ENCODE measurements at places on chromosomes 7 and 10.
A peak's percentile ranks its signal among the peaks of the same experiment; 100 is the strongest.

DNA sequence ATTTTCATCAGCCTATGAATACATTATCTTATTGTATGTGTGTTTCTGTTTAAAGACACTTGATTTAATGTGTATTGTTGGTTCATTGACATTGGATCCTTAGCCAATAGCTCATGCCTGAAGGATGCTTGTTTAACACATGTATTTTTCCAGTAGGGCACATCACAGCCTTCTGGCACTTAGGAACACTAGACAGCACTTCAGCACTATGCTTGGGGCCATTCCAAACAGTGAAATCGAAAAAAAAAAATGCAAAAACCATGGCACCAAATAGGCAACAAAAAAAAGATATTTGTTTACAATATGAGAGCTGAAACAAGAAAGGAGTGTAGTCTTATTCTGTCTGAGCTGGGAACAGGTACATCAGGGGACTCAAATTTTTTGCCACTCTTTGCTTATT, 262.8 kb downstream of the SLC25A13 start:
- DNase-seq, result no peak

- DNase-seq, result peak; percentile 79
Observed at GRCh38 chr7:101717628-101718357, 88.7 kb upstream of the MYL10 start.

DNA sequence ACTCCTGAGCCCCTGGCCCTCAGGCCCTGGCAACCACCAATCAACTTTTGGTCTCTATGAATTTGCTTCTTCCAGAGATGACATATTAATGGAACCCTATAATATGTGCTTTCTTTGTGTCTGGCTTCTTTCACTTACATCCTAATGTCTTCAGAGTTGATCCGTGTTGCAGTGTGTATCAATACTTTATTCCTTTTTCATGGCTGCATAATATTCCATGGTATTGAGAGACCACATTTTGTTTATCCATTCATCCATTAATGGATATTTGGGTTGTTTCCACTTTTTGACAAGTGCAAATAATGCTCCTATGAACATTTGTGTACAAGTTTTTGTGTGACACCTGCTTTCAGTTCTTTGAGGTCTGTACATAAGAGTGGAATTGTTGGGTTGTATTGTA, 43.3 kb upstream of the ELFN1 start:
- no peak for DNase-seq

DNA sequence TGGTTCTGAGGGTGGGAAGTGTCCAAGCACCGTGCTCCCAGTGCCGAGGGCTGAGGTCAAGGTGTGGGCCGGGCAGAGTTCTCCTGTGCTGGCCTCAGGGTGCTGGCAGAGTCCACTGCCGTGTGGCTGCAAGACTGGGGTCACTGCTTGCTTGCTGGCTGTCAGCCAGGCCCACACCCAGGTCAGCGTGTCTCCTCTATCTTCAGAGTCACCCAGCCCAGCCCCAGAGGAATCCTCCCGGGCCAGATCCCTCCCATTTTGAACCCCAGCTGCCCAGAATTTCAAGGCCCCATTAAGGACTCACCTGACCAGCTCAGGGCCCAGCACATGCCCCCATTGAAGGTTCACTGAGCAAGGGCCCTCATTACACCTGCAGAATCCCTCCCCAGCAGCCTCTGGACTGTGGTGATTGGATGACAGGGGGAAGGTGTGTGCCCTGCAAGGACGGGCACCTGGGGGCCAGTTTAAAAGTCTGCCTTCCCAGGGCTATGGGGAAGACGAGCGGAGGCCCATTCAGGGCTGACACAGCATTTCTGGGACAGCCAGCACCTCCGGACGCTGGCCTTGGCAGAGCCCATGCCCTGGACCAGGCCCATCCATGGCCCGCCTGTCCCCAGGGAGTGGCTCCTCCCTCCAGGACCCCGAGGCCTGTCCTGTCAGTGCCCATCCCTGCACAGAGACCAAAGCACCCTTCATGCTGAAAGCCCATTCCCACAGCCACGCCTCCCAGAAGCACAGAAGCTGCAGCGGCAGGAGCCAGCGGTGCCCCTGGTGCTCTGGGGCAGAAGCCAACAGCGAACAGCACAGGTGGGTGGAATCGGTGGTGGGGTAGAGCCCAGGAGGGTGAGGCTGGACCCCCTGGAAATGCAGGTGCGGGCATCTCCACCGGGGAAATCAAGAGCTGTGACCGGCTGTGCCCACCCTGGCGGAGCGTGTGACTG, 45.1 kb upstream of the PPP2R2D start:
- no peak for DNase-seq

DNA sequence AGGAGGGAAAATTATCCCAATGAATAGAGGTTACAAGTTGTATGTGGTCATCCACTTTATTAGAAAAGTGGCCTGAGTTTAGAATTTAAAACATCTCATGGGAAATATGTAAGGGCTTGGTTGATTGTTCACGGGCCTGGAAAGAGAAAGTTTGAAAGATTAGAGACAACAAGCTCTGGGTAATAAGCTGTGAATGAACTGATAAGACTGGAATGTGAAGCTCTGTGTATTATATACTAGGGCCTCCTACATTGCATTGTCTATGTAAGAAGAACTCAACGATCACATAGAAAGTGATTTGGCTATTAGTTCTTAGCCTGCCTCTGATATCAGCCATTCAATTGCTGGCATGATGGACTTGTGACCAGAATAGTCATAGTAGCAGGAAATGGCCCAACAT, 199.2 kb upstream of the MAGI2 start:
- DNase-seq, result no peak

DNA sequence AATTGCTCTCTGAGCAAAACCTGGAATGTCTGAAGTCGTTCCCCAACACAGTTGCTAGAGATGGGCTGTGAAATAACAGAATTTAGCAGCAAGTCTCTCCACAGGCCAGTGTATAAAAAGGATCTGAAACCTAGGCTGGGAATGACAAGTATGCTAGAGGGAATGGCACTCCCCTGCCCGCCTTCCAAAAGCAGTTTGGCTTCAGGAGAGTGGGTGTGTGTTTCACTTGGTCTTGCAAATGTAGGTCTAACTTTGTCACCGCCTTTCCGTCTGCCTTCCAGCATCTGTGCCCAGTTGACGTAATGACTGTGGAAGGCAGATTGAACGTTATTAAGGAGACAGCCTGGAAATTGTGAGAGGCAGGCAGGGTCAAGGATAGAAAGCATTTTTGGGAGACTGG, 18.0 kb upstream of the MTURN start:
- DNase-seq, result no peak

GRCh38 chr10:10849306-10849705, 168.4 kb upstream of the CELF2 start:
- DNase-seq, result no peak

DNA sequence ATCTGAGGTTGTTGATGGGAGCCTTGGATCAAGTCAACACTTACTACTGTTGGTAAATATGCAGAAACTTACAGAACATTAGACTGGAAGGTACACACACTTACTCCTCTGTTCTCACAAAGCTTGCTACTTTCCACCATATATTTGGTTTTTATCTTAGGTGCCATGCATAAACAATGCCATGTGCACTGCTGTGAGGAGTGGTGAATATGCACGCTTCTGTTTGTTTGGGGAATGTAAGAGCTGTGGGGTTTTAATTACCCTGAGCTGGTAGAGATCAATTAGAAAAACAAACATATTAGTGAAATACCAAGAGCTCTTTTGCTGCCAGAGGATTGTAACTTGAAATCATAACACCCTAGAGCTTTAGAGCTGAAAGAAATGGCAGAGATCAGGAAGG, 79.8 kb upstream of the ARID5B start:
- DNase-seq, result no peak

GRCh38 chr10:48526011-48526821, 78.7 kb downstream of the ARHGAP22 start:
- DNase-seq, result peak; percentile 45

DNA sequence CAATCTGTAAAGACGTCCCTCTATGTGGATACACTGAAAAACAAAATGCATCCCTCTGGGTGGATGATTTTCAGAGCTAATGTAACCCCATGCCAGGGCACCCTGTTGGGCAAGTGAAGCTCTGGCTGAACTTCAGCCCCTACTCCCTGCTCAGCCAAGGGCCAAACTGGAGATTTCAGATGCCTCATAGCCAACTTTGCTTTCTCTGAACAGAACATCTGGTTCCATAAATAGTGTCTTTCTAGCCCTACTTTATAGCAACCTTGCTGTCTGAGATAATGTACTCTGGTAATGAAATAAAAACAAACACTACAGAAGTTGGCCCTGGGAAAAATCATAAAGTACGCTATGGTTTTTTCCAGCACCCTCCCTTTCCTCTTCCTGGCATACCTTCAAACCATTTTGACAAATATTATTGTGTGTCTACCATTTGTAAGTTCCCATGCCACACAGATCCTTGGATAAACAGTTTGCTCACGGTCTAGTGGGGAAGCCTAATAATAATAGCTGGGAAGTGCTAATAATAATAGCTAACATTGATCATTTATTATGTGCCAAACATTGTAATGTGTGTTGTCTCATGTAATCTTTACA, 3.4 kb downstream of the ENTPD1 start:
- DNase-seq, result no peak

- DNase-seq, result no peak
Observed at GRCh38 chr7:33766405-33766804, 138.9 kb upstream of the BMPER start.

DNA sequence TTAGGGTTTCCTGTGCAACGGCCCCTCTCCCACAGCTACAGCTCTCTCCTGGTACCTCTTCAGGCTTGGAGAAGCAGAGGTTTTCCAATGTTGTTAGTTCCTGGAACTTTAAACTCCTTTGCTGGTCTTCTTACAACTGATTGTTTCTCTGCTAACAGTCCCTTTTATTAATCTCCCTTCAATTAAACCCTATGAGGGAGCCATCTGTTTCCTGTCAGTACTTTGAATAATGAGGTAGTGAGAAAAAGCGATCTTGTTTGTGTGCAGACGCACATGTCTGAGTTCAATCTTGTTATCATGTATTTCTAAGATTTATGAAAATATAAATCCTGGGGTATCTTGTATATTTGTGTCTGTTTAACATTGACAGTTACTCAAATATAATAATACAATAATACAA, 102.4 kb downstream of the MDFIC start:
- no peak for DNase-seq

GRCh38 chr10:103715430-103715829, 139.9 kb downstream of the SH3PXD2A start:
- no peak for DNase-seq

GRCh38 chr7:131546583-131547141, 9.8 kb downstream of the PODXL start:
- DNase-seq, result no peak

DNA sequence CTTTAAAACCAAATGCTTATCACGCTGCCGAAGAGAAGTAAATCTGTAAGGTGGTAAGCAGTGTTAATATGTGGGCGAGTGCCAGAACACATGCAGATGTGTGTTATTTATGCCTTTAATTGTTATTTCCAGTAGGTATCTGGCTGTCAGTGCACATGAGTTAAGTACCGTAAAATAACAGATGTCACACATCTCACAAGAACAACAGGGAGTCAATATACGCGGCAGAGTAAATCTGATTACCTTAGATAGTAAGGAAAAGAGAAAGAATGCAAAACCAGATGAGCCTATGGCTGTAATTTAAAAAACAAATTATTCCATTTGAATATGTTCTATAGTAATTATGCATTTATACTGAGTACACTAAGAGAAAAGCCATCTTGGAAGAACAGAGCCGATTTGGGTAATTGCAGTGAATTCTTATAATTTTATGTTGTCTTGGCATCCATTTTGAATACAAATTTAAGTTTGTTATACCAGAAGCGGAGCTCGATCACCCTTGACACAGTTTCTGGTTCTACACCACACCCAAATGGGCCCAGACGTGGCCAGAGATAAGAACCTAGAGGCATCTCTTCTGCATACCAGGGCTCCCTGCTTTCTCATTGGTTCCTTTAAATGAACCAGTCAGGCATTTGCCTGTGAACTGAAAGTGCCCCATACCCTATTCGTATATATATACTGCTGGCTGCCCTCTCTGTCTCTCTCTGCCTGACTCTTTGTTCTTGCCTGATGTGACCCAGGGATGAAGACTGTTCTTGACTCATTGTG, 34.8 kb downstream of the DNAJB9 start:
- DNase-seq, result no peak

DNA sequence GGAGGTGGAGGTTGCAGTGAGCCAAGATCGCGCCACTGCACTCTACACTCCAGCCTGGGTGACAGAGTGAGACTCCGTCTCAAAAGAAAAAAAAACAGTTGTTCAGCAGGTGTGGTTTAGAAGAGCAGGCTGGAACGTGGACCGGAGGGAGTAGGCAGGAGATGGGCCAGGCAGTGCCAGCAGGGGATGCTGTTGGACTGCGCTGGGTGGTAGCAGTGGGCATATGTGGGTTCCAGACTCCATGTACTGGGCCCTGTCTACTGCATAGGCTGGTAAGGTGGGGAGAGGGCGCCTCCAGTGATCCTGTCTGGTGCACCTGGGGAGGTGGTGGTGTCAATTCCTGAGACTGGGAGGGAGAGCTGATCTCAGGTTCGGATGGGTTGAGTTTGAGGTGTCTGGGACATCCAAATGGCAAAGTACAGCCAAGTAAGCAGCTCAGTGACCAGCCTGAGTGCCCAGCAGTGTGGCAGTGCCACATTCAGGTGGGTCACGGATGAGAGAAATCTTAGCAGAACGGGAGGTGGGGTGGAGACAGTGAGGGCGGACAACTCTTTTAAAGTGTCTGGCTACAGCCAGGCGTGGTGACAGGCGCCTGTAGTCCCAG, 25.9 kb downstream of the SFXN4 start:
- peak; percentile 49 for DNase-seq

DNA sequence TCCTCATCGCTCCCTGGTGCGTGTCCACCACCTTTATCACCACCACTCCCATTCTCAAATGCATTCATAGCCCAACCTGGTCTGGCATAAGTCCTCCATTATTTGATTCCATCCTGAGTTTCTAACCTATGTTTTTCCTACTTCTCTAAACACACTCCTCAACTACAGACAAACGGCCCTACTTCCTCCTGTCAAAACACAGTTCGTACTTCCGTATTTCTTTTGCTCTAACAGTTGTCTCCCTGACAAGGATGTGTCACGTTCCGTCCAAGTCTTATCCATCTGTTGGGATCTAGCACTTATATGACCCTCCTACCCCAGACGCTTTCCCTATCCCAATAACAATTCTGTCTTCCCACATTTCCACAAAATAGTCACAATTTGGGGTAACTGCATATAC, 46.8 kb downstream of the DOCK4 start:
- DNase-seq, result no peak

GRCh38 chr7:69825113-69825972, 227.1 kb downstream of the AUTS2 start:
- no peak for DNase-seq
